ENCODE measurements at places on chromosomes 5 and 9.

DNA sequence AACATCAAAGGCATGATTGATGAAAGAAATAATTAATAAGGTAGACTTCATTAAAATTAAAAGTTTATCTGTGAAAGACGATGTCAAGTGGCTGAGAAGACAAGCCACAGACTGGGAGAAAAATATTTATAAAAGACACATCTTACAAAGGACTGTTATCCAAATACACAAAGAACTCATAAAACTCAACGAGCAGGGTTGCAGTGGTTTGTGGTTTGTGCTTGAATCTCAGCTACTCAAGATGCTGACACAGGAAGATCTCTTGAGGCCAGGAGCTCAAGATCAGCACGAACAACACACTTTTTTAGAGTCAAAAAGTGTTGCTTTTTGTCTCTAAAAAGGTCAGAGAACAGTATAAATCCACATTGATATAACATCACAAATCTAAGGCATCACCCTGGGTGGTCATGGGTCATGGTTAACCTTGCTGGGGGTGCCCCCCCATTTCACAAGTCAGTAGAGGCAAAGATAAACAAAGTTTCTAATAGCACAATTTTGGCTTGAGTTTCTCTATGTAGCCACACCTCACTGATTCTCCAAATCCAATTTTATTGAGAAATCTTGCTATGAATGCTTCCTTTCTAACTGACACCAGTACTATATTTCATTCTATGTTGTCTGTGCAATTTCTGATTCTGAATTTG lies 342.9 kb upstream of the RPS23 start:
- DNase-seq, result no peak

- no peak for DNase-seq
These were observed 770.2 kb upstream of the FAM174A start for GRCh38 chr5:99765011-99765410.

DNA sequence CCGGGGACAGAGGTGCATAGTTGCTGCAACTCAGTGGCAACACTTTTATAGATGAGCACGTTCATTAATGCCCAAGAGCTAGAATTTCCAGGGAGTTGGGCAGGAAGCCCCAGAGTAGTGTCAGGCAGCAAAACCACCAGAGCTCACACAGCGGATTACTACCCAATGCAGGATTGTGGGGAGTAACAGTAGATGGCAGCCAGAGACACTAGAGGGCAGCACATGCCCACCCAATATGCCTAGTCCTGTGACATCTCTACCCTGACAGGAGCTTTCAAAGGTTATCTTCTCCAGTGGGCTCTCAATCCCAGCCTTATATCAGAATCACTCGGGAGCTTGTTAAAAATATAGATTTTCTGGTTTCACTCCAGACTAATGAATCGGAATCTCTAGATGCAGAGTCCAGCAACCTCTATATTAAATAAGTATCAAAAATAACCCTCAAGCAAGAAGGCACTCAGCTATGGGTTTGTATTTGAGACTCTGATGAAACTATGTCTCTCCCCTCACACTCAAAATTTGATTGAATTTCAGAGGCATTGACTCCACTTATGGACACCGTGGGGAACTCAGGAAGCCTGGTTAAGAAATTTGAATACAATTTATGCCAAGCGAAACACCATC lies 58.4 kb upstream of the PHF24 start:
- DNase-seq, result peak; percentile 76

DNA sequence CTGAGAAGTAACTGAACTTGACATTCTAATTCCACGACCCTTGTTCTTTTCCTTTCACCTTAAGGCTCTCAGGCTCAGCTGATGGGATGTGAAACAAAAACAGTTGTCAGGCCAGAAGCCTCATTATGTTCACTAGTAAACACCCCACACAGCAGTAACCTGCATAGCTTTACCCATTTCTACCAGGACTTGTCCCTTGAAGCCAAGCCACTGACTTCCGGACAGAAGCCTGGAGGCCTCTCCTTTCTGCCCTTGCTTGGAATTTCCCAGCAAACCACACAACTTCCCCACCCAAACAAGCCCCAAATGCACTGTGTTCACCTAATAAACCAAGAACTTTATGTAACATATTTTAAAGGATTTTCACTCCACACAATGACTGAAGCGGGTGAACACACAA lies 19.6 kb downstream of the PRUNE2 start:
- no peak for DNase-seq

DNA sequence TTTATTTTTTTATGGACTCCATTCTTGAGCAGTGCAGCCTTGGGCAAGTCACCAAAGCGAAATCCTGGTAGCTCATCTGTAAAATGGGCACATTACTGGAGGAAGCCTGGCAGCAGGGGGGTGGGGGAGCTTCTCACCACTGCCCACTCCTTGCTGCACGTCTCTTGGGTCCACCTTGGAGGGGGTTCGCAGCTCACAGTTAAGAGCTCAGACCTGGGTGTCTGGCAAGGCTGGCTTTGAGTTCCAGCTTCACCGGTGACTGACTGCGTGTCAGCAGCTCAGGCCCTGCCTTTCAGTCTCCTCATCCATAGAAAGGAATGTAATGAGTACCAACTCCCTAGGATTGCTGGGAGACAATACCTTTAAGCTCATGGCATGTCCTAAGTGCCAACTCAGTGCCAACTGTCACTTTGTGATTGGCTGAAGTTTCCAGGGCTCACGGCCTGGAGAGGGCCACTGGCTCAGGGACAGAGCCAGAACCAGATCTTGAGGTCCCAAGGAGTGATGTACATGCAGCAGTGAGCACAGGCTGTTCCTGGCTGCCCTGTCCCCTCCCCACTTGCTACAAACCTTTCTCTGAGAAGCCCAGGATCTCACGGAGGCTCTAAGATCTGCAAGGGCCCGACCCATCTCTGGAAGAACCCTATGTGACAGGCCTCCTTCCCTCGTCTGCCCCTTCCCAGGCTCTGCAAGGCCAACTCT lies 72.9 kb downstream of the C9orf50 start:
- DNase-seq, result no peak

- DNase-seq, result no peak
These were observed 66.6 kb upstream of the STXBP1 start for GRCh38 chr9:127545196-127546124.

DNA sequence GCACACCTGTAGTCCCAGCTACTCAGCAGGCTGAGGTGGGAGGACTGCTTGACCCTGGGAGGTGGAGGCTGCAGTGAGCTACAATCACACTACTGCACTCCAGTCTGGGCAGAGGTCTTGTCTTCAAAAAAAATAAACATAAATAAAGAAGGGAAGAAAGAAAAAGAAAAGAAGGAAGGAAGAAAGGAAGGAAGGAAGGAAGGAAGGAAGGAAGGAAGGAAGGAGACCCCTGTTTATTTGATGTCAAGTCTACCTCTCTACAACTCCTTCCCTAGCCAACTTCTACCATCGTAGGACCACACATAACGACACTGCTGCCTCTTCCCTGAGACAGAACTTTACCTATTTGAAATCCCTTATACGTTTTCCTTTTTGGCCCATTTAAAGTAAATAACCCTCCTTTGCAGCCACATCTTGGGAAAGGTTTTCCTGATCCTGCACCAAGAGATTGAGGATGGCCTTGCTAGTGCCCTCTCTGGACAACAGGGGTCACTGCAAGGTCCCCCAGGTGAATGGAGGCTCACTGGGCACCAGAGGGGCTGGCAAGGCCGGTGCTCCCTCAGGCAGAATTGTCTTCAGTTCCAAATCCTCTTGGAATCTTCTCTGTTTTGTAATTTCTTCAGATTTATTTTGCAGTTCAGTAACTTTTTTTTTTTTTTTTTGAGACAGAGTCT lies 10.5 kb downstream of the RPS14 start:
- DNase-seq, result no peak

GRCh38 chr5:148794729-148795561 lies 31.5 kb upstream of the ADRB2 start:
- DNase-seq, result no peak

- DNase-seq, result peak; percentile 11
These were observed 18.7 kb downstream of the HSD17B4 start for GRCh38 chr5:119470851-119471451.

DNA sequence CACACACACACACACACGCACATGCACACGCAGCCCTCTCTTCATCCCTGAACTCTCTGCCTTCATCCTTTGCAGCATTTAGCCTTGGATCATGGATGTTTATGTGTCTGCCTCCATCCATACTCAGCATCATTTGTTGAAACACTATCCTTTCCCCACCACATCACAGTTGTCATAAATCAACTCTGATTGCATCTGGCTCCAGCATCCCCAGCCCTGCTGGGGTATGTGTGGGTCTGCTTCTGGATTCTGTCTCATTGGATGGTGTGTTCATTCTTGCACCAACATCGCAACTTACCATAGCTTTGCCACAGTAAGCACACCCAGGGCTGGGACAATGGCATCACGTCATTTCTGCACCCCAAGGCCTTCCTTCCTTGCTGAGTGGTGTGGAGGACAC lies 175.4 kb downstream of the RGS3 start:
- no peak for DNase-seq

- DNase-seq, result no peak
These were observed 45.5 kb upstream of the SPATA31E1 start for GRCh38 chr9:87836951-87837705.

GRCh38 chr5:14463629-14464028 lies 118.0 kb upstream of the OTULINL start:
- peak; percentile 4 for DNase-seq

DNA sequence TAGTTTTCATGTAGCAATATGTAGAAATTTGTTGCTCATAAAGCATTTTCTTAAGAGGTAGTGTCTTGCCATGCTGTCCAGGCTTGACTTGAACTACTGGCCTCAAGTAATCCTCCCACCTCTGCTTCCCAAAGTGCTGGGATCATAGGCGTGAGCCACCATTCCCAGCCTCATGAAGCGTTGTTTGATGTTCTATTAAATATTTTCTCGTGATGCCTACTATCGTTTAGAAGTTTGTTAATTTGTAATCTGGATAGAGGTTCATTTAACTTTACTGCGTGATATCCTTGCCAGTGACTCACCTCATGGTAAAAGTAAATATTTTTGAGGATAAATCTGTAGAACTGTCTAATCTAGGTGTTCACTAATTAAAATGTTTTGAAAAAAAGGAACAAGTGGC lies 82.6 kb downstream of the VCAN start:
- DNase-seq, result no peak

DNA sequence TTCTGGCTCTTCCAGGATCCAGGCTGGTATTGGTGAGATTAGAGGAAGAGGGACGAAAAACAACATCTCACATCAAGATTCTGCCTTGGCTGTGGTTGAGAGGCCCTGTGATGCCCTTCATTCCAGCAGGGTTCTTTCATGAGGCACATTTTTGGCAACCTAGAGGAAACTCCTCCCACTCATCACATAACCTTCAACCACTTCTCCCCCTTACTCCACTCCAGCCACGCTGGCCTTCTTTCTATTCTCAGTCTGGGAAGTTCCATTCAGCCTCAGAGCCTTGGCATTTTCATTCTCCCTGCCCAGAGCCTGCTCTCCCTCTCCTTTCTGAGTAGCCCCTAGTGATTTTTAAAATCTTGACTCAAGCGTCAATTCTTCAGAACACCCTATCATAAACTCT lies 337.5 kb downstream of the ZSWIM6 start:
- no peak for DNase-seq

DNA sequence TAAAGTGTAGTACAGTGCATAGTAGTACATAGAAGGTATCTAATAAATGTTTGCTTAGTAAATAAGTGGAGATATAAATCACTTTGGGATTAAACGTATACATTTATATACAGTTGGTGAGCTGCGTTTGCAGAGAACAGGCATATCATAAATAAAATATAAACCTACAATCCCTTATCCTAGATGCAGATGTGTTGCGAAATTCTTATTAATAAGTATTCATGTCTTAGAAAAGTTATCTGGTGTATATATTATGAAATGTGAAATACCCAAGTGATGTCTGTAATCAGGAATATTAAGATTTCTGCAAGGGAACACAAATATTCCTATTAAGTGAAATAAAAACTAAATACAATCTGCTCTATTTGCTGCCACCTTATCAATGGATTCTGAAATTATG lies 8.8 kb downstream of the CCNH start:
- DNase-seq, result no peak

DNA sequence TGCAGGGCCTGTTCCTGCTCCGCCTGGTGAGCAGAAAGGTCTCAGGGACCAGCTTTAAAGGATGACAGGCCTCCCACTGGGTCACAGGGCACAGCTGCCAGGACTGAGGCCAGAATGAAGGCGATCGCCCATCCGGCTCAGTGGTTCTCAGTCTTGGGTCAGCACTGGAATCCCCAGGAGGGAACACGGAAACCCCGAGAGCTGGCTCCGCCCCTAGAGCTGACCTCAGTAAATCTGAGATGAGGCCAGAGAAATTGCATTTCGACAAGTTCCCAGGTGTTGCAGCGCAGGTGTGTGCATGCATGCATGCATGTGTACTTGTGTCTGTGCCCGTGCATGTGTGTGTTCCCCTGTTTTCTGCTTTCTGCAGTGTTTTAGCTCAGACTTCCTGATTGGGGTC lies 47.2 kb upstream of the KCNMB1 start:
- no peak for DNase-seq

GRCh38 chr5:148713735-148714508 lies 59.6 kb upstream of the HTR4 start:
- DNase-seq, result no peak

DNA sequence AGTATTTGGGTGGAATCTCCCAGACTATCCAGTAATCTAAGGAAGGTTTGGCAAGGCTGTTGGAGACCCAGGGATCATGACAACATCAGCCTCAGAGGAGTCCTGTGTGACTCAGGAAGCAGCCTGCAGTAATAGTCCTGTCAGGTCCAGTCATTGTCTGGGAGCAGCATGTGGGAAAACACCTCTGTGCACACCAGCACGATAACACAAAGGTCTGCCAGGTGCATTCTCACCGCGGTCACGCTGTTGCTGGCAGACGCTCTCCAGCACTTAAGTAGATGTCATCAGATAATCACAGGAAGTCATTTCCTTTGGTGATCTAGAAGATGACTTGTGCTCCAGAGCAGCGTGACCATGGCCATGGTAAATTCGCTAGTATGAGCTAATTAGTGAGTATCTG lies 99.2 kb upstream of the IQGAP2 start:
- peak; percentile 62 for DNase-seq

DNA sequence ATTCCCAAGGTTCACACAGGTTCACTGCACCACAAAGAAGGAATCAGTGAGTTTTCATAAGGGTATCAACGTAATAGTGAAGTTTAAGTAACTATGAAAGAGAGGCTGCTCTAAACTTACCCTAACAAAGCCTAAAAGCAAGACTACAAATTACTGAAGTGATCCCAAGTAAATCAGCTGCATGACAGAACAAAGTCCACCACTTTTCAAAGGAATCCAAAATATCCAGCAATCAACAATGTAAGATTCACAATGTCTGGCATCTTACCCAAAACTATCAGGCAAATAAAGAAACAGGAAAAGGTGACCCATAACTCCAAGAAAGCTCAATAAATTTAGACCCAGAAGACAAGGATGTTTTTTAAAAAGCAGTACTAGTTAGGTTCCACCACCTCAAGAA lies 70.1 kb downstream of the GNAQ start:
- DNase-seq, result no peak

DNA sequence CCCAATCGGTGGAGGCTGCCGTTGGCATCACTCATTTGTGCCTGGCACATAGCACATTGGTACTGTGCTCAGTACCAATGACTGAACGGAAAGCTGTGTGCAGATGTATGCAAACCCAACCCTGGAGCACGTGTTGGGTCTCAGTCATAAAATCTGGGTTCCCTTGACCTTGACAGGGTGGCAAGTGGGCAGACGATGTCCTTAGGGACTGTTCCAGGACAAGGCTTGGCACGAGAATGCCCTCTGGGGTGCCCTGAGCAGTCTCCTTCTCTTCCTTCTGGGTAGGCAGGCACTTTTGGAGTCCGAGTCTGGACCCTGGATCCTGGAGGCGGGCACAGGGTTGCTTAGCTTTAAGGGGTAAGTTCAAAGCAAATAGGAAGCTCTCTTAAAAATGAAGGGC lies 75.8 kb downstream of the MACROH2A1 start:
- DNase-seq, result no peak

GRCh38 chr5:93675460-93676450 lies 65.6 kb downstream of the POU5F2 start:
- no peak for DNase-seq
